ENCODE measurements at places on chromosomes 12 and 14.
A peak's percentile ranks its signal among the peaks of the same experiment; 100 is the strongest.

DNA sequence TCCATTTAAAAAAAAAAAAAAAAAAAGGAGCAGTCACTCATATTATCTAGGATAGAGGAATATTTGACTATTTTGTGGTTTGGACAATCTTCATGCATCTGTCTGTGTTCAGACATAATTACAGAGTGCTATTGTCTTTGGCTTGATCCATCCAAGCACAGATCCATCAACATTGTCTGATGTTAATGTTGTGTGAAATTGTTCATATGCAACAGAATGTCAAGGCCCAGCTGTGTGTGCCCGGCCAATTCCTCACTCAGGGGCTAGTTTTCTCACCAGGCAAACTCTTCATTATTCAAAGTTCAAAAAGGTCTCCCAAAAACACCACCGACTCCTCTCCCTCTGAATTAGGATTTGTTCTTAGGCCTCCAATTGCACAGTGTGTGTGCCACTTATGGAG, 324.9 kb upstream of the TMTC1 start:
- DNase-seq, result no peak

- DNase-seq, result no peak
These were observed 68.6 kb downstream of the NUAK1 start for GRCh38 chr12:106070147-106070546.

- no peak for DNase-seq
These were observed 82.2 kb downstream of the MIA2 start for GRCh38 chr14:39315859-39316444.

- no peak for DNase-seq
These were observed 333.8 kb downstream of the PDZRN4 start for GRCh38 chr12:41521872-41522379.

DNA sequence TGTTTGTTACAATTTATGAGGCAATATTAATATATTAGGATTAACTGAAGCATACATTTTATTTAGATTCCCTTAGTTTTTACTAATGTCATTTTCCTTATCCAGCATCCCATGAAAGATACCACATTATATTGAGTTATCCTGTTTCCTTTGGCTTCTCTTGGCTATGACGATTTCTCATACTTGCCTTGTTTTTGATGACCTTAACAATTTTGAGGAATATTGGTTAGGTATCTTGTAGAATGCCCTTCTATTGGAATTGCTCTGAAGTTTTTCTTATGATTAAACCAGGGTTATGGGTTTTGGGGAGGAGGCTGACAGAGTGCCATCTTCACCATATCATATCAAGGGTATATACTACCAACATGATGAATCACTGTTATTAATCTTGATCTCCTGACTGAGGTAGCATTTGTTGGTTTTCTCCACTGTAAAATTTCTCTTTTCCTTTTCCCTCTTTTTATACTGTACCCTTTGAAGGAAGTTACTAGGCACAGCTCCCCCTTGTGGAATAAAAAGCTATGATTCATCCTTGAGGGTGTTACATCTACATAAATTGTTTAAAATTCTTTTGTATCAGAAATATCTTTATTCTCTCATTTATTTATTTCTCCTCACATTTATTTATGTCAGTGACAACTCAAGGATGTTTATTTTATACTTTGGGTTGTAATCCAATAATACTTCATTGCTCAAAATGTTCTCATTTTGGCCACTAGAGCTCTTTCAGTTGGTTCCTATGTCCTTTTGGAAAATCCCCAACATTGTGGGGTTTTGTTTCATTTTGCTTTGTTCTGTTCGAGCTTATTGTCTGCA, 239.0 kb downstream of the SLC16A7 start:
- DNase-seq, result no peak

- DNase-seq, result no peak
These were observed 58.9 kb downstream of the NCOR2 start for GRCh38 chr12:124508381-124509079.

- DNase-seq, result no peak
These were observed 137.2 kb downstream of the AACS start for GRCh38 chr12:125202421-125202820.

DNA sequence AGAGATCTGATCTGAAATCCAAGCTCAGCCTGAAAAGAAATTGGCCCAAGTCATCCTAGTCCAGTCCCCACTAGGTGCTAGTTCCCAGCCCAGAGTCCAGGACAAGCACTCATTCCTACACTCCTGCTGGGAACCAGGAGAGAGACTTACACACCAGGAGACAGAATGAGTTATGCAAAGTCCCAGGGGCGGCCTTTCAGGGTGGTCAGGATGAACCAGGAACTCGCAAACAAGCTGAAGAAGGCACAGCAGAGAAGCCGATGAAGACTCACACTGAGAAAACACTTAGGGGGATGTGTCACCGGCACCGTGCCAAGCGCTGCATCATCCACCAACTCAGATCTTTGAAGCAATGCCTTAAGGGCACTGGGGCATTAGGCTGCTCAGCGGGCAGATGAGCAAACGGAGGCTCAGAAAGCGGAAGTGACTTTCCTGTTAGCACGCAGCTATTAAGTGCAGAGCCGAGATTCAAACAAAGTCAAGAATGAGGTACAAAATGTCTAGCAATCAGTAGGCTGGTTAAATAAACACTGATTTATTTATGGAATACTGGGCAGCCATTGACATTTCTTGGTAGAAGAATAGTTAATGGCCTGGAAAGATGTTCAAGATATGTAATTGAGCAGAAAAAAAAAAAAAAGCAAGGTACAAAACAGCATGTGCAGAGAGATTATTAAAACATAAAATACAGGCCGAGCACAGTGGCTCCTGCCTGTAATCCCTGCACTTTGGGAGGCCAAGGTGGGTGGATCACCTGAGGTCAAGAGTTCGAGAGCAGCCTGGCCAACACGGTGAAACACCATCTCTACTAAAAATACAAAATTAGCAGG, 78.7 kb downstream of the LRRC74A start:
- peak; percentile 56 for DNase-seq

DNA sequence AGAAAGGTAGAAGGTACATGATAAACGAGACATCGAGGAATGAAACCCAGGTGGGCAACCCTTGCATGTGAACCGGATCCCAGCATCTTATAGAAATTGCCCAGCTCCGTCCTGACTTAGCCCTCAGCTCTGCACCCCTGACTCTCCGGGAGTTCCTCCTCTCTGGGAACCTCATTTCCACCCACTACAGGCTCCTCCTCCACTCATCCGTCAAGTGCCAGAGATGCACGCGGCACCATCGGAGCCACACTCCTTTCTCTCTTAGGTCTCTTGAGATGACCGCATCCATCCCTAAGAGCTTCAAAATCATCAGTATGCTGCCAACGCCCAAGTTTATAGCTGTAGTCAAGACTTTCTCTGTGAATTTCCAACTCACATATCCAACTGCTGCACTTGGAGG, 84.7 kb downstream of the TTC7B start:
- no peak for DNase-seq

DNA sequence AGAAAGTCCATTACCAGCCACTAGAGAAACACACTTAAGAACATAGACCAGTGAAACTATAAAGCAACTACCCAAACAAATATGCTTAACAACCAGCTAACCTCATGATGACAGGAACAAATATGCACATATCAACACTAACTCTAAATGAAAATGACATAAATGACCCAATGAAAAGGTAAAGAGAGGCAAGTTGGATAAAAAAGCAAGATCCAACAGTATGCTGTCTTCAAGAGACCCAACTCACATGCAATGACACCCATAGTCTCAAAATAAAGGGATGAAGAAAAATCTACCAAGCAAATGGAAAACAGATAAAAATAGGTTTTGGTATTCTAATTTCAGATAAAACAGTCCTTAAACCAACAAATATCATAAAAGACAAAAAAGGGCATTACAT, 77.8 kb downstream of the TMTC3 start:
- no peak for DNase-seq

DNA sequence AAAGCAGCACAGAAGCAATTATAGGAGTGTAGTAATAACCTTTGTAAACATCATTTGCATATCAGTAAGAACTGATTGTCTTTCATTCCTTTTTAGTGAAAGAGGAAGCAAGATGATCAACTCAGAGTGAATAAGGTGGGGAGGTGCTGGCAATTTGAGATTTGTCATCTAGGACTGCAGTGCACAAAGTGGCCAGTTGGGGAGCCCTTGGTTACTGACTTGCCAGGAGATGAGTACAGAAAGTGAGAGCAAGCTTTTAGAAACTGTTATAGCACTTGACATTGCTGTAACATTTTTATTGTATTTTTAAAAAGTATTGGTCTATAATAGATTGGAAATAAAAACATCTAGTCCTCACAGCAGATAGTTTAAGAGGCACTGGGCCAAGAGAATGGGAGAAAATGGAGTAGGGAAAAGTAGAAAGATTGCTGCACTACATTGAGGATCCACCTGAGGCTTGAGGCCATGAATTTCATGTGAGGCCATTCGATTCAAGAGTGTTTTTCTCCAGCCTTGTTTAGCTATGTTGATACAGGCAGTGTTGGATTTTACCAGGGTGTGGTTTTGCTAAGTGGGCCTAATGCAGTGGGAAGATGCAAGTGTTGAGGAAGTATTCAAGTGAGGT, 98.2 kb downstream of the SNAPC1 start:
- no peak for DNase-seq

- DNase-seq, result peak; percentile 55
These were observed 1180.6 kb downstream of the VRK1 start for GRCh38 chr14:97977651-97978261.

DNA sequence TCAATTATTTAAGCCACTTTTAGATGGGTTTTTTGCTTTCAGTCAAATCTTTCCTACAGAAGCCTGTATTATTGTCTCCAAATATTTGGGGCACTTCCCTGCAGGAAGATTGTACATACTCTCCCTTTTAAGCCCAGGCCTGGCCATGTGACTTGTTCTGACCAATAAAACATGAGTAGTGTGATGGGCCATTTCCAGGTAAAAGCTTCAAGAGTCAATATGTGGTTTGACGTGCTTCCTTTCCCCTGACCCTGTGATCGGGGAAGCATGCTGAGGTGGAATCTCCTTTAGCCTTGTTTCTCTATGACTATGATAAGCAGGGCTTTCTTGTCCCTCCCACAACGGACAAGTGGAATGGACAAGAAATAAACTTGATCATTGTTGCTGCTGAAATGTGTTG, 14.2 kb upstream of the NIN start:
- no peak for DNase-seq

DNA sequence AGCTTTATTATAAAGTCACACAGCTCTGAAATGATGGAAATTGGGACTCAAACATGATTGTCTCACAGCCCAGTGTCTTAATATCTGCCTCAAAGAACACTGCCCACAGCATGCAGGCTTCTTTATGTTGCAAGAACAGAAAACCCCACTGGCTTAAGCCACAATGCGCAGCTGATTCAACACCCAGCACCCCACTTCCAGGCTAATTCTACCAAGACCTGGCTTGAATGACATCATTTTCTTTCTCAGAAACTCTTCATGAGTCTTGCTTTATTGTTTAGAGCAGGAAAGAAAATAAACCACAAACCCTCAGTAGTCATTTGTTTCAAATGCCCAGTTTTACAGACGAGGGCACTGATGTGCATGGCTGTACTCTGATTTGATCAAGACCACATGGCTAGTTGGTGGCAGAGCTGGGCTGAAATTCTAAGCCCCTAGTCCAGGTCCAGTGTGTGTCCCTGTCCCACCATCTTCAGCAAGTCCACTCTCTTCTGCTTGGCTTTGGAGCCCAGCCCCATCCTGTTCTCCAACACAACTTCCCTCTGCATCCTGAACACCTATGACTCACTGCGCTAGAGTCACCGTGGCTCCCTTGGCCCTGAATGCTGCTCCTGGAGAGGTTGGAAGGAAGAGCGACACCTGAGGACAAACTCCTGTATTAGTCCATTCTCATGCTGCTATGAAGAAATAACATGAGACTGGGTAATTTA, 50.3 kb upstream of the SRSF5 start:
- DNase-seq, result no peak

GRCh38 chr12:16608946-16609539, 3.1 kb upstream of the LMO3 start:
- no peak for DNase-seq

- no peak for DNase-seq
These were observed 190.6 kb downstream of the ITPR2 start for GRCh38 chr12:26642361-26642760.

DNA sequence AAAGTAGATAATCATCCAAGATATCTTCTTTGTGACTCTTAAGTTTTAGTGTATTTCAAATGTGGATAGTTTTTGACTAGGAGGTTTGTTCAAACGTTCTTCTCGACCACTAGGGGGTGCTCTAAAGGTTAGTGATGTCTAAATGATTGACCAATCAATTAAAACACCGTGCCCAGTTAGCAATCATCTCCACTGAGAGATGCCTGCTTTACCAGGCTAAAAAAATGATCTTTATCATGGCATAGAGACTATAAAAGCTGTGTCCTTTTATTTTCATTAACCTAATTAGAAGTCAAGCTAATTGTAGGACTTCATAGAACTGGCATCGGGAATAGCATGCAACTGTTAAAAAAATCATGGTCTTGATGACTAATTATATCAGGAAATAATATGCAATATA, 153.9 kb downstream of the PRKCH start:
- DNase-seq, result no peak

DNA sequence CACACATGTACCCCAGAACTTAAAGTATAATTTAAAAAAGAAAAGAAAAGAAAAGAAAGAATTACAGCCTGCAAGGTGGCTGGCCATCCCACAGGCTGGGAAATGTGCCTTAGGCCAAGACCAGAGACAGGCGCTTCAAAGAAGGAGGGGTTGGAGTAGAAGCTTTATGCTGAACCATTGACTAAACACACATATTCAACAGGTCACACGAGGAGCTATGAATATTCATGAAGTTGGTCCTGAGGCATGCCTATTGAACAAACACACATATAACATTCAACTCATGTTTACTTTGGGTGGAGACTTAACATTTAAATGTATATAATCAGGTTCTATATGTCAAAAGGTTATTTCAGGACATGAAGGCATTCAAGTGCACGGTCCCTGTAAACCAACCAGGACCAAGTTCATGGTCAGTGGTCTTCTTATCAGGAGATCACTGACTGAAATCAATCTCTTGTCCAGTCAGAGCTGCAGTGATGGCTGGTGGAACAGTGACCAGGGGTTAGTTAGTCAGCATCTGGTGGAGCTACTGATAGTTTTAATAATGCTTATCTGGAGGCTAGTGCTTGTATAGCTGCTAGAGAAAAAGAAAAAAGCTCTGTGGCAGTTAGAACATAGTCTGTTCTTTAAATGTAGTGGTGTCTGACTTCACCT, 35.6 kb upstream of the ITPR2 start:
- DNase-seq, result no peak

- no peak for DNase-seq
These were observed 167.1 kb upstream of the OR4E1 start for GRCh38 chr14:21840765-21841164.

GRCh38 chr14:65251213-65251612, 148.9 kb upstream of the MAX start:
- no peak for DNase-seq

GRCh38 chr12:56286044-56286830, 13.9 kb downstream of the CS start:
- no peak for DNase-seq

Measured in activated T-helper 1 cell treated with anti-CD3 and anti-CD28 coated beads, Interleukin-2, amount 50 U/mL, for 16 hours (primary cell).